Panc1 (cell line): ENCODE measurements at places on chromosomes 12 and 14. TPM values are rescaled to one million over a fixed set of nuclear protein-coding genes. Genes with fewer than 3 reads are reported as not detected.

DNA sequence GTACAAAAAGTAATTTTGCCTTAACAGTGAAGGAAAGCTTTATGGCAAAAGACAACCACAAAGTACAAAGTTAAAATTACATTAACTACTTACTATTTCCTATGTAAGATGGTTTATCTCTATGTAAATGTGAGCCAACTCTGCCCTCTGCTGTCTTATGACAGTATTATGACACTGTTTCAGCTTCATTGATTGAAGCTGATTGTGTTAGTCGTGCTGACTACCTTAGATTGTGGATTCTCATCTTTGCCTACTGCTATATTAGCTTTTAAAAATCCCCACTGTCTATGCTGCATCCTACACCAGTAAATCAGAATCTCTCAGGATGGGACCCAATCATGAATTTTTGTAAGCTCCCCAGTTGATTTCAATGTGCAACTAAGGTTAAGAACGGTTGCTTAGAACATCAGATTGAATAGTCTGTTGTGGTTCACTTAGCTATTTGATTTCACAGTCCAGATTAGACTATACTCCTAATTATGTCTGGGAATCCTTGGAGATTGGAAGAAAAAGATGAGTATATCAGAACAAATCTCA, 12.2 kb upstream of the SPTB start:
- no peak for DNase-seq

DNA sequence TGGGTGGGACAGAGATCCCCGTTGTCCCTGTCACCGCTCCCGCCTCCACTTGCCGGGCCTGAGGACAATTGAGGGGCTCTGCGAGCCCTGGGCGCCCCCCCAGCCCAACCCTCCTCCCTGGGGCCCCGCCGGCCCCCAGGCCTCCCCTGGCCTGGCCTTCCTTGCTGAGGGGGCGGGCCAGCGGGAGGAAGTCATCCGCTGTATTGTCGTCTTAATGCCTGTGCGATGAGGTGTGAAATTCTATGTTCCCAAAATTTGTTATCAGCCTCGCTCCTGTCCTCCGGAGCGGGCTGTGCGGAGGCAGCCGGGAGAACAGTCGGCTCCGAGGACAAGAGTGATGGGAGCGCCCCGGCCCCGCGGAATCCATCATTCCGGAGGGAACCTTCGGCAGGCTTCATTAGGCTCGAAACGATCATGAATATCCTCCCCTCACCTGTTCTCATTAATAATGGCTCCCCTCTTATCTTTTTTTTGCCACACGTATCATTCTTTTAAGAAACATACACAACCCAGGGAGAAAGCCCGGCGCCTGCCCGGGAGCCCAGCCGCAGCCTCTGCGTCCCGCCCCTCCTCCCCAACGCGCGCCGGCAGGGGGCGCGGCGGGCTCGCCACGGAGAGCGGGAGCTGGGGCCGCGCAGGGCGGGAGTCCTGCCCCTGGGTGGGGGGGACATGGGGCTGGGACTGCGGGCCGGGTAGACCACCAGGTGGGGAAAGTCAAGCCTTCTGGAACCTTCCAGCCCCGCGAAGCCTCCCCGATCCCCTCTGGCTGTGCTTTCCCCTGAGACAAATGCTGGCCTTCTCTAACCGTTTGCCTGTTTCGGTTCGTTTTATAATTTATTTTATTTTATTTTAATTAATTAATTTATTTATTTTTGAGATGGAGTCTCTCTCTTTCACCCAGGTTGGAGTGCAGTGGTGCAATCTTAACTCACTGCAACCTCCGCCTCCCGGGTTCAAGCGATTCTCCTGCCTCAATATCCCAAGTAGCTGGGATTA, 17.1 kb upstream of the DLK1 start:
- no peak for DNase-seq

- no peak for DNase-seq
These were observed 13.0 kb upstream of the C12orf71 start for GRCh38 chr12:27095346-27095745.

DNA sequence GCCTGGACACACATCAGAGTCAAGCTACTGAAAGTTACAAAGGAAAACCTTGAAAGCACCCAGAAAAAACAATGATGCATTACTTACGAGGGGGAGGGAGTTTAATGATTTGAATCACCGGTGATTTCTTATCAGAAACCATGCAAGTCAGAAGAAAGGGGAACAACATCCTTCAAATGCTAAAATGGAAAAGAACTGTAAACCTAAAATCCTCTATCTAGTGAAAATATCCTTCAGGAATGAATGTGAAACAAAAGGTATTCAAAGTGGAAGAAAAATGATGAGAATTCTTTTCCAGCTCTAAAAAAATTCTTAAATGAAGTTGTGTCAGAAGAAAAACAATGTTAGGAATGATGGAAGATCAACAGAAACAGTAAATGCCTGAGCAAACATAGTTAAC, 16.8 kb downstream of the SCAF11 start:
- DNase-seq = no peak

DNA sequence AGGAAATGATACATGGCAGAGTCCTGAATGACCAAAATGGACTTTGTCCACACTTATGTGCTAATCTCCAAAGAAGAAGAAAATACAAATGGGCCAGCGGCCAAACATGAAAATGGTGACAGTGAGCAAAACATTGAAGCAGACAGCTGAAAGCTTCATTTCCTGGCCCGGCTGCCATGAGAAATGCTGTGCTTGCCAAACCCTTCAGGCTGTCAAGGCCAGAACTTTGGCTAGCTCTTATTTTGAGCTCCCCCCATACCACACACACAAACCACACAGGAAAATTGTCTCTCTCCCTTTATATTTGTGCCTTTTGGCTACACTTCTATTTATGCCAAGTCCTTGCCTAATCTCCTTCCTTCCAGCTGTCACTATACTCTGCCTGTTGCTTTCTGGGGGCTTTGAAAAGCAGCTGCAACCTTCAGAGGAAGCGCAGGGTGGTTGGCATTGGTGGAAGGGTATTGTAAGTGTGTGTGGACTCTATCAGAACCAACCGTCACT, 323.8 kb downstream of the RAD51B start:
- DNase-seq = no peak

DNA sequence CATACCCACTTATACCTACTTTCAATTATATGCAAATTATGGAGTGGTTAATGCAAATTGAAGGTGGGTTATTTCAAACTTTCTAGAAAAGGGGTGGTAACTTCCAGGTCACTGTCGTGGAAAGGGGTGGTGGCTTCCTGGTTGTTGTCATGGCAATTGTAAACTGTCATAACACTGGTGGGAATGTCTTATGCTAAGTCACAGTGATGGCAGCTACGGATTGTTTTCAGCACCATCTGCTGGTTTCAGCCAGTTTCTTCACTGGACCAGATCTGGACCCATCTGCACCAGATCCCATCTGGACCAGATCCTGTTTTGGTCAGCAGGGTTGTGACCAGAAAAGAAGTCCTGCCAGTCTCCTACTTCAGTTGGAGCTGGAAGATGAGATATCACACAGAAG, 1469.3 kb downstream of the AACS start:
- DNase-seq = no peak

DNA sequence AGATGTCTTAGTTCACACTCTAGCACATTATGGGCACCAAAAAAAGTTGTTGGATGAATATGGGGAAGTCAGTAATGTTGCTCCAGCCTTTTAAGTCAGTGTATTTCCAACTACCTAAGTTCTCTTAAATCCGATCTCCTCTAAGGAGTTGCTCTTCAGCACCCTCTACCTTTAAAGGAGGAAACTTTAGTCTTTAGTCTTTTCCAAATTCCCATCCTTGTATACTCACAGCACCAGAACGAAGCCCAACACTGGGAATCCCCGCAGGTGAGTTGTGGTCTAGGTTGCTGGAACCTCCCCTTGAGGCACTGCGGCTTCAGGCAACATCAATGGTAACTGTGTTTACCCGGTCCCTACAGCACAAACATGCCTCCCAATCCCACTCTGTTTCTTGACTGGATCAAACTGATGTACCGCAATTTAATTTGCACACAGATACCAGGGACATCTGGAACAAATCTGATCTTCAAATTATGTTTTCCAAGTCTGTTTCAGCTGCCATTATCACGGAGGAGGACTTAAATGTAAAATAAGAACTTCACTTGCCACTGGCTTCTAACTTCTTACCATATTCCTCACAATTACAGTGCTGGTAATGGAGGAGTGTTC, 179.0 kb downstream of the FOXN3 start:
- DNase-seq = no peak

- DNase-seq = no peak
These were observed 145.0 kb upstream of the SLC38A2 start for GRCh38 chr12:46517579-46517962.

DNA sequence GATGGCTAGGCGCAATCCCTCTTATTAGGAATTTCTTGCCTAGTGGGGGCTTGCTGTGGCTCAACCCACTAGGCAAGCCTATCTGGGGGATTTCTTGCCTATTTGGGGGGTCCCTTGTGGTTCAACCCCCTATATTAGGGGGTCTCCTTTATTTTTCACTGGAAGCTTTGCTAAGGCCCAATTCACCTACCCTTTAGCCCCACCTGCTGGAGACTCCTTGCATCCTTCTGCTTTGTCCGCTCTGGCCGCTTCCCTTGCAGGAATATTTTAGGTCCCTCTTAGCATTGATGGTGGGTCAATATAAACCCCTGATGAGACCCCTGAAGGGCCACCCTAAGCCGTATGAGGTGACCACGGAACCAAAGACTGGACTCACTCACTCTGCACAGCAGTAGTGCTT, 1552.1 kb downstream of the AACS start:
- DNase-seq = no peak

DNA sequence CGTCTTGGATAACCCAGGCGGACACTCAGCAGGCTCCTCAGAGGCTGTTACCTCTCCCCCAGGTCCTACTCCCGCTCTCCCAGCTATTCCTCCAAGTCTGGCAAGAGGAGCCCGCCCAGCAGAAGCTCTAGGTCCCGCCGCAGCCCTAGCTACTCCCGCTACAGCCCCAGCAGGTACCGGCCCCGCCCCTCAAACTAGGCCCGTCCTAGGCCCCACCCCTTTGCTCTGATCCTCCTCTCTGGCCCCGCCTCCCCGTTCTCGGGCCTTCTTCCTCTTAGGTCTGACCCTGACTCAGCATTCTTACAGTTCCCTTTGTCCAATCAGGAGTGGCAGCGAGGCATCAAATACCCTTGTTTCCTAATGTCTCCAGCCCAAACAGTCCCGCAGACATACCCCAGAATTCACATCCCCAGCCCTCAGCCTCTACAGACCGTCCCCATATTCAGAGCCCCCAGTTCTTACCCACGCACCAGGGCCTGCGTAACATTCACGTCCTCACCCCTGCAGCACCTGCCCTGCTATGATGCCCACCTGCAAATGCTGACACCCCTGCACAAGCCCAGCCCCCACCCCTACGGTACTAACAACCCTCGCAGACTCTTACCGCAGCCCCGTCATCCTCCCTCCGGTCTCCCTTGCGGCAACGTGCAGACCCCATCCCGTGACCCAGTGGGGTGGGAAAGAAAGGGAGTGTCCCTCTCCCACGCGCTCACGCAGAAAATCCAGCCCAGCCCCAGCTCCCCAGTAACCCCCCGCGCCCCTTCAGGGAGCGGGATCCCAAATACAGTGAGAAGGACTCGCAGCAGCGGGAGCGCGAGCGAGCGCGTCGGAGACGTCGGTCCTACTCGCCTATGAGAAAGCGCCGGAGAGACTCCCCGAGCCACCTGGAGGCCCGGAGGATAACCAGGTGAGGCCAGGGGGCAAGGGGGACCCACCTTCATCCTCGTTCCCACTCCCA, 25.0 kb upstream of the HSPB8 start:
- DNase-seq = no peak

DNA sequence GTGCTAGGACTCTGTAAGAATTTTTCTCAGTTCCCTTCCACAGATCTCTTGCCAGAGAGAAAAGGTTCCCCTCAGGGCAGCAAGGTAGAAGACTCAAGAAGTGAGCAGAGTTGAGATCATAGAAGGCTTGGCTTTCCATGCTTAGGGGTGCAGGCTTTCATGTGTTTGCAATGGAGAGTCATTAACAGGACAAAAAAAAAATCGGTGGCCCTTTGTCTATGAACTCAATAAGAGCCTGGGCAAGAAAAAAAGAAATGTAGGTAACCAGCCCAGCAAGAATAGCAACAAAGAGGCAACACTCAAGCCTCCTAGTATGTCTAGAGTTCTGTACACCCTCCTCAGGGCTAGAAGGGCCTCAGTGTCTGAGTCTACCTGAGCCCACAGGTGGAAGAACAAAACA, 23.4 kb upstream of the LRP6 start:
- DNase-seq = no peak

DNA sequence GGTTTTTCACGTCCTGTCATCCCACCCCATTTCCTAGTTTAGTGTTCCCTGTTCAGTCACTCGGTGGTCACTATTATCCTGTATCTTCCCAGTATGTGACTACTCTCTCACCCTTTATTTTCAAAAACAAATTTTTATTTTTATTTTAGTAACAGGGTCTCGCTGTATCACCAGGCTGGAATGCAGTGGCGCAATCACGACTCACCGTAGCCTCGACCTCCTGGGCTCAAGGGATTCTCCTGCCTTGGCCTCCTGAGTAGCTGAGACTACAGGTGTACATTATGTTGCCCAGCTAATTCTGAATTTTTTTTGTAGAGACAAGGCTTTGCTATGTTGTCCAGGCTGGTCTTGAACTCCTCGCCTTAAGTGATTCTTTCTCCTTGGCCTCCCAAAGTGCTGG, 20.1 kb upstream of the PRICKLE1 start:
- DNase-seq = no peak

GRCh38 chr12:59874781-59875180, 279.0 kb downstream of the SLC16A7 start:
- DNase-seq = no peak

GRCh38 chr14:85531587-85532373, 1.8 kb downstream of the FLRT2 start:
- DNase-seq = no peak

Gene RHOJ
- 0.28 TPM for total RNA-seq

Gene NRL
- 1.4 TPM for total RNA-seq

Gene DENND5B
- 36.8 TPM for total RNA-seq

Gene SLCO1C1
- not detected for total RNA-seq

Gene AMDHD1
- 0.54 TPM for total RNA-seq

Gene PZP
- not detected for total RNA-seq
